ENCODE measurements at places on chromosomes 11 and 22. TPM values are rescaled to one million over a fixed set of nuclear protein-coding genes. Genes with fewer than 3 reads are reported as not detected.

DNA sequence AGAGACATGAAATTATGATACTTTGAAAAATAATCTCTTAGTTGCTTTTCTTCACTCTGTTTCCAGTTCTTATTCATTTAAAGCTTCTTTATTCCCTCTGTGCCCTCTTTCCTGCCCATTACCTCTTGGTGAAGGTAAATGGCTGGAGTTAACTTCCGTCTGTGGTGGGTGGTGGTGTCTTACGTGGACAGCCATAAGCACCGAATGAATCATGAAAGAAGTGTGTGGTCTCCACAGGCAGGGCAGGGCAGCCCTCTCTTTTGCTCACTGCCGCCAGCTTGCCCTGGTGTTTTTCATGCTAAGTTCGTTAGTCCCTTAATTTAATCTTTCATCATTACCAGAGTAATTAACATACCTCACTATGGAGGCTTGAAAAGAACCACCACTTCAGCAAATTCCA, 98.7 kb upstream of the SORL1-AS1 start:
- DNase-seq = no peak

GRCh38 chr22:23282089-23282501, 101.8 kb downstream of the BCR start:
- peak; percentile 66 for DNase-seq

Gene C11orf21
- not detected for total RNA-seq

Gene GPR83
- 0.12 TPM for total RNA-seq

DNA sequence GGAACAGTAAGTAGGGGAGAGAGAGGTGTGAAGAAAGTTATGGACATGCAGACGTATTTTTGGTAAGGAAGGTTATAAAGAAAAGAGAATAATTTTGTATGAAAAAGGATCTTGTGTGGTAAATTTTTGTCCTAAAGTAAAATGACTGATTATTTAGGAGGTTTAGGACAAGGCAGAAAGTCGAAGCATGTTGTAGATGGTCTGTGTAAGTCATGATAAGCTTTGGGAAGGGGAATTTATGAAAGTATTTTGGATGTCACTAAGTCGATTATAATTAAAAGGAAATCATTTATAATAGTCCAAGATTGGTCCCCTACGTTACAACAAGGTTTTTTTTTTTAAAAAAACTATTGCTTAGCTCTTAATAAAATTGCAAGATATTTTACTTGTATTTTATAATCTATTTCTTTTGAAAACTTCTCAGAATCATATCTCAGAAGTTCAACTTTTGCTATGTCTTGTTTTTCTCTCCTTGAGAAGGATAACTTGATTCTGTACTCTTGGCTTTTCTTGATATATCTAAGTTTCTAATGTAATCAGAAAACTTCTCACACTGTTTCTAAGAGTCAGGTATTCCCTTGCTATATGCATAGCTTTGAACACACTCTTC, 10.9 kb upstream of the CABP2 start:
- no peak for DNase-seq

Gene VWCE
- 0.65 TPM for total RNA-seq

DNA sequence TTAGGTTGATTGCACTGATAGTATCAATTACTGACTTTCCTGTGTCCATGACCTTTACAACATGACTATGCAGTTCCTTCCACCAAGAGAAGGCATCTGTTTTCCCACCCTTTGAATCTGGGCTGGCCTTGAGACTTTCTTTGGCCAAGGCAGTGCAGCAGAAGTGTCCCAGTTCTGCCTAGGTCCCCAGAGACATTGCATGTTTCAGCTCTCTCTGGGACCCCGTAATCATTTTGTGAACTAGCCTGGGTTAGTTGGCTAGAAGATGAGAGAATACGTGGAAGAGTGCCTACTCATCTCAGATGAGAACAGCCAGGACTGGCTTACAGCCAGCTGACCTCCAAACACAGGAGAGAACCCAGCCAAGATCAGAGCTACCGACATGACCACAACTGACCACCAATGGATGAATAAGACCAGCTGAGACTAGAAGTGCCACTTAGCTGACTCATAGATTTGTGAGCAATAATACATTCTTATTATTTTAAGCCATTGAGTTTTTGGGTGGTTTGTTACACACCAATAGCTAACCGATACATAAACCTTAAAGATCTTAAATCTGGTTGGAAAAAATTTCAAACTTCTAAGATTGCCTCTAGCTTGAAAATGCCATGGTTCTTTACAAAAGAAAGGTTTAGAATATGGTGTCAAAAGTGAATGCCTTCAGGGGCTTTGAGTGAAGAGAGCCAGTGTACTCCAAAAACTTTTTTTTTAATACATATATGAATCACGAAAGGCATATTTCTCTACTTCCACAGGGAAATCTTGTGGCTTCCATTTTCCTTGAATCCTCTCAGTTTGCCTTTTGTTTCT, 145.2 kb downstream of the FBXO7 start:
- peak; percentile 52 for DNase-seq

DNA sequence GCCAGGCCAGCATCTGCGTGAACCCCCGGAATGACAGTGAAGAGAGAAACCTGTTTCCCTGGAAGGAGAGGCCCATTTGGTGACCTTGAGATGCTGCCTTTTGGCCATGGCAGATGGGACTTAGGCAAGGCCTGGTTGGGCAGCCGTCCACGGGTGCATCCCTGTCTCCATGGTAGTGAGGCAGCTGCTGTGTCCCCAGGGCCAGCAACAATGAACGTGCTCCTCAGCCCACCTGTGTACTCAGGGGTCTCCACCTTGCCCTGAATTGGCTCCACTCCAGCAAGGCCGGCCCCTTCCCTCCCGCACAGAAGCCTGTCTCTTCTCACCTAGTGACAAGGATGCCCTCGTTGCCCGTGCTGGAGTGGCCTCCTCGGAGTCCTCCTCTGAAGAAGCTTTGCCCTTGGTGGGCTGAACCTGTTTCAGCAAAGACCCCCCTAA, 441.1 kb downstream of the TBC1D22A start:
- no peak for DNase-seq

Gene FGF4
- total RNA-seq = not detected

Gene CCDC157
- 2.2 TPM for total RNA-seq

- no peak for DNase-seq
Observed at GRCh38 chr11:95339086-95339901, 108.3 kb upstream of the SESN3 start.

- no peak for DNase-seq
Observed at GRCh38 chr11:32428665-32429303, 6.6 kb downstream of the WT1 start.

GRCh38 chr22:50058906-50059880, 1.1 kb upstream of the TTLL8 start:
- DNase-seq = no peak

Gene IGF2
- total RNA-seq = 11.7 TPM

GRCh38 chr11:76064192-76064591, 142.1 kb downstream of the WNT11 start:
- DNase-seq = no peak

DNA sequence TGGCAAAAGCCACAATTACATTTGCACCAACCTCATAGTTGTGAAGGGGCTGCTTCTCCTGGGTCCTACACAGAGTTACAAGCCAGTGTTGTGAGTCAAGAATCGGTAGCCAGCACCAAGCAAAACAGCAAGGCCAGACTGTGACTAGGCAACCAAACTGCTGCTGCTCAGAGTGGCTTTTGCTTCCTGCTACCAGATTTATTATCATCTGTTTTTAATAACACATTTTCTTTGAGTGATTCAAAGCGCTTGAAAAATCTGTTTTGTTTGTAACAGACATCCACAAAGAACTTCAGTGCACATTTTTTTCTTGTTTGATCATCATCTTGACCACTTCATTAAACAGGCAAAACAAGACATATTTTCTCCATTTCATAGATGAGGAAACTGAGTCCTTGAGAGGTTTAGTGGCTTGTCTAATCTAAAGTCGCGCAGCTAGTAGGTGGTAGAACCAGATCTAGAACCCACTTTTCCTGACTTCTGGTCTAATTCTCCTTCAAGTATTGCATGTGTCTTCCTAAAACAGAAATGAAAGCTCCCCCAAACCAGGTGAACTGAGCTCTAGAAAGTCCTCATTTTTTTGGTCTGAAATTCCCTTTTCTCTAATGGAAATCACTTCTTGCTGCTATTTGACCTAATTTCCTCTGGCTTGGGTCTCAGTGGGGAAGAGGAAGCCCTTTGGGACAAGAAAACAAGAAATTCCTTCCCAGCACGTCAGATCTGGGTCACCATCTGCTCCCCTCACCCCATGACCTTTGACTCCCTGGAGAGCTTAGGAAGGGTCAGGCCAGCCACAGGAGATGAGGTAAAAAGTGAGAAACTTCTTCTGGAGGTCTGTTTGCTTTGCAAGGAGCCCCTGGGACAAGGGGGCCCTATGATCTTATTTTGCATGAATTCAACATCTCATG, 39.9 kb downstream of the CWC15 start:
- no peak for DNase-seq

Gene RAB38
- total RNA-seq = 10.5 TPM

Gene ABTB2
- total RNA-seq = 14.1 TPM

Gene ZNF280B
- 3.3 TPM for total RNA-seq

Gene TUB
- total RNA-seq = 2.9 TPM

- no peak for DNase-seq
Observed at GRCh38 chr11:33959855-33960400, 68.1 kb upstream of the LMO2 start.

- DNase-seq = no peak
Observed at GRCh38 chr11:15590132-15590531, 475.4 kb downstream of the INSC start.

Gene SMIM38
- total RNA-seq = 0.07 TPM

DNA sequence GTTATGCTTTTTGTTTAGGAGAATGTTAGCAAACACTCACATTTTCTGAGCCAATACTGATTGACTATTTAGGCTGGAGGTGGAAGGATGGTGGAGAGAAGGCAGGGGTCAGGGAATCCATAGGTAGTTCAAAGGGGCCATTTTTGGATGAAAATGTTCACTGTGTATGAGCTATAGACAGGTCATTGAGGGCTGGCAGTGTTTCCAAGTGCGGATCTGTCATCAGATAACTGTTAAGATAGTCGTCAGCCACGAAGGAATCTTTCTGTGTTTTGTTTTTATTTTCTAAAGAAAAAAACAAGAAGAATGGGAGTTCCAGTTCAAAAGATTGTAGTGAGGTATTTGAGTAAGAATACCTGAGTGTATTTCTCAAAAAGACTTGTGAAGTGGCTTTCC, 3.1 kb downstream of the KCNJ5 start:
- no peak for DNase-seq

GRCh38 chr11:124762105-124762623, at the start of gene ESAM:
Gene ESAM (minus strand): TSS chr11:124762290. CDS start chr11:124762154, 136 bp downstream.
- no peak for DNase-seq

Measured in epithelial cell of proximal tubule (primary cell).